ENCODE measurements at places on chromosomes 4 and X. TPM values are rescaled to one million over a fixed set of nuclear protein-coding genes. Genes with fewer than 3 reads are reported as not detected.

FABP2 gene
- total RNA-seq: not detected

PASD1 gene
- total RNA-seq: not detected

MAGEB2 gene
- total RNA-seq: not detected

PPEF2 gene
- total RNA-seq: not detected

ARFIP1 gene
- total RNA-seq: 22.2 TPM

CCDC158 gene
- not detected for total RNA-seq

G3BP2 gene
- 245 TPM for total RNA-seq

SLC9B1 gene
- 3.1 TPM for total RNA-seq

MAGEA2 gene
- total RNA-seq: 2.7 TPM

PIR gene
- 2.6 TPM for total RNA-seq

EXOC1L gene
- total RNA-seq: 0.83 TPM

TTC29 gene
- total RNA-seq: 0.44 TPM

REELD1 gene
- not detected for total RNA-seq

DCAF8L1 gene
- not detected for total RNA-seq

RHOXF2 gene
- not detected for total RNA-seq

TCEAL8 gene
- total RNA-seq: 48.6 TPM

ABCG2 gene
- not detected for total RNA-seq

ESX1 gene
- not detected for total RNA-seq

NUDT10 gene
- total RNA-seq: 19.3 TPM

SHROOM2 gene
- 3.1 TPM for total RNA-seq

CSN3 gene
- not detected for total RNA-seq

RNF128 gene
- total RNA-seq: not detected

FRG1 gene
- total RNA-seq: 46.0 TPM

BMP2K gene
- total RNA-seq: 13.6 TPM

GPRASP1 gene
- total RNA-seq: 9.8 TPM

ADH7 gene
- total RNA-seq: not detected

XAGE2 gene
- total RNA-seq: not detected

TEX28 gene
- not detected for total RNA-seq

SHISA3 gene
- 0.42 TPM for total RNA-seq

DCAF16 gene
- total RNA-seq: 39.5 TPM

SPACA5 gene
- not detected for total RNA-seq

DGAT2L6 gene
- total RNA-seq: not detected

SHROOM4 gene
- total RNA-seq: 0.96 TPM

UGT2B17 gene
- total RNA-seq: not detected

GLUD2 gene
- 0.27 TPM for total RNA-seq

MAGEC2 gene
- total RNA-seq: not detected

ZNF827 gene
- 227 TPM for total RNA-seq

ARHGAP10 gene
- 19.7 TPM for total RNA-seq

FAM47E gene
- total RNA-seq: 2.9 TPM

COQ2 gene
- 5.3 TPM for total RNA-seq

TRMT10A gene
- total RNA-seq: 9.1 TPM

Measured in glutamatergic neuron (in vitro differentiated cells).